Kidney tubule cell (primary cell): ENCODE measurements at places on chromosomes 1 and 21.

DNA sequence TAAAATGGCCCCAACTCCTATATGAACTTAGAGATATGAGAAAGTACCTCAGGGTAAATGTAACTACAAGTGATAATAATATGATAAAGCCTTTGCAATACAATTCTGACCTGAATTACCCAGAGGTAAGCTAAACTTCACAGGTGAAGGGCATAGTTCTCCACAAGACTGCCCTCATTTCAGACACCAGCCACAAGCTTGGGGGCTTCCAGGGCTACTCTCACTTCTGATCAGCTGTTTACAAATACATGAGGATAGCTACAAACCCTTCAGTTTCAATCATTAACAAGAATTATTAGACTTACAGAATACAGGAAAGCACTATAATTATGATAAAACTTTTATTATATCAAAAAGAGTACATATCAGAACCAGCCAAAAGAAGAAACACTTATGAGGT, 18.7 kb upstream of the DPH5 start:
- no peak for DNase-seq

DNA sequence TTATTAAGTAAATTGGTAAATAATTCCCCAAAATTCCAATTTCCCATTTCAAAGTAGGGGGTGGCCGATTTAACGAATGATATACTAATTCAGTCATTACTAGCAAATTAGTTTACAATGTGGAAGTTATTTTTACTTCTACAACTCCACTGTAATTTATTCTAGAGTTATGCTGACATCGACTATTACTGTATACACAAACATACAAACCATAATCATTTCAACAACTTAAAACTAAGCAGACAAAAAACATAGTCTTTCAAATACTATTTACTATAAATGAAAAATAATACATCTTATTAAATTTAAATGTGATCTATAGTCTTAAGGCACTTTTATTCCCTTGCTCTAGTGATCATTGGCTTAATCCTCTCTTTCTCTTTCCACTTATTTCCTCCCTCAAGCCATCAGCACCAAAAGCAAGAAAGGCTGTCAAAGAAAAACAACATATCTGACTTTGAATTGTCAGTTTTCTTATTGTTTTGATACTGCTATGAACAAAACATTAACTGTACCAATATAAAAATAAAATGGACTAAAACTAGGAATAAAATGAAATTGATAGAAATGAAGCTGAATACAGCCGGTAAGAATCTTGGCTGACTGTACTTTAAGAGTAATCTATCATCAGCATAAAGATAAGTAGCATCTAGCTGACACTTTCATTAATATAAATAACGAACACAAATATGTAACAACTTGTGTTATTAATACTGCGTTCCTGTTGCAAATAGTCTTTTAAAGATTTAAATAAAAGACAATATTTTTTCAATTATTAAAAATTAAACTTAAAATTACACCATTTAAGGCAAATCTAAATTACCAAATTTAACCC, 4.1 kb downstream of the CDC42BPA start:
- no peak for DNase-seq

GRCh38 chr1:149928401-149928724, 760 bp upstream of the SF3B4 start:
- no peak for DNase-seq

DNA sequence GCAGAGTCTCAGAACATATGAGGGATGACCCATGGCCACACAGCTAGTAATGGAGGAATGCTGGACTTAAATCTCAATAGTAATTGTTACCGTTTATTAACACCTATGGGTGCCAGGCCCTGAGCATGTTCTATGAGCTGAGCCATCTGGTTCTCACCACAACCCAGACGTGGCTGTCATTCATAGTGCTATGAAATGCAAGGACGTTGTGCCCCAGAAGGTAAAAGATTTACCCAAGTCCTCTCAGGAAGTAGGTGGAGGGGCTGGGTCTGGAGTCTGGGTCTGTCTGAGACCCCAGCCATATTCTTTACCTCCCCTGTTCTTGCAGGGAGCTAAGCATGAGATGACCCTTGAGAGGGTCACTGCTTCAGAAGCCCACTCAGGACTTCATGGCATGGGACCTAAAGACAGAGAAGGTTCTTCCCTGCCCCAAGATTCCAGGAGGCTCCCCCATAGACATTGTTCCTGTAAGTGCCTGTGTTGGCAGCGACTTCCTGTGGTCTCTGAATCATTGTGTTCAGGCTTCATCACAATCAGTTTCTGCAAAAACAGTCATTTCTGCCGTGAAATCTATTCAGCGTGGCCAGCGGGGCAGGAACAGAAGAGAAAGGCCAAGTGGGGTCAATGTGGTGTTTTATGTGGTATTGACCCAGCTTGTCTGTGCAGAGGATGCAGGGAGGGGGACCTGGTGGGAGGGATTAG, 475.4 kb downstream of the PTPRU start:
- peak; percentile 92 for DNase-seq

DNA sequence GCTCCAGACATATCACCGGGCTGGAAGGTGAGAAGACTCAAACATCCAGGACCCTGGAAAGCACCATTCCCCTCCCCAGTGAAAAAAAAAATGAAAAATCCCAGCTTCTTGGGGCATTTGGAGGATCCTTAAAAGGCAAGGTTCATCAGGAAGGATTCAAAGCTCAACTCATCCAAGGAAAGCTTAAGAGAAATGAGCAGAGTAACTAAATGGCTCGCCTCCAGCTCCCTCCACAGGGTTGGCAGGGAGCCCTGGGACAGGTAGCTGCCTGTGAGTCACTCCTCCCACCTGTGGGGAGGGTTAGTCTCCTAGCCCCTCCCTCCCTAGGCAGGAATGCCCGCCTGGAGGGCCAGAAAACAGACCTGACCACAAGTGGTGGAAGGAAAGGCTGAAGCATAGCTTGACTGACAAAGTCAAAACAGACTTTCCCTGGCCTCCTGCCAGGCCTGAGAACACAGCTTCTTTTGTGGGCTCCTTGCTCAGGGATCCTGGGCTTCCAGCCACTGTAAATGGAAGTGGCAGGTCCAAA, 712 bp upstream of the LAMB3 start:
- peak; percentile 100 for DNase-seq

- DNase-seq, result no peak
Measured at GRCh38 chr1:204358605-204359004, 1.1 kb downstream of the PLEKHA6 start.

DNA sequence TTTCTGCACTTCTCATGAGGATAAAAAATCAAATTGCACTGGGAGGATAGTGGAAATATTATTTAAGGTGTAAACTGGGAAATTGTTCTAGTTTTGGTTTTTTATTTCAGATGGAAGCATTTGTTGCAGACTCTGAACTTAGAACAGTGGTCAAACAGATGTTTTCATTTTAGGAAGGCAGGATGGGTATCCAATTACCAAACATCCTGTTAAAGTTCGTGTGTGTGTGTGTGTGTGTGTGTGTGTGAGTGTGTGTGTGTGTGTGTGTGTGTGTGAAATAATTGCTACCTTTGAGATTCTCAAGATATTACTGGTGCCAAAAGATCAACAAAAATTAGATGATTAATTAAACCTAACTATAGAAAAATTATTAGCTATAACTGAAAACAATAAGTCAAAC, 24.3 kb upstream of the DUSP10 start:
- no peak for DNase-seq

DNA sequence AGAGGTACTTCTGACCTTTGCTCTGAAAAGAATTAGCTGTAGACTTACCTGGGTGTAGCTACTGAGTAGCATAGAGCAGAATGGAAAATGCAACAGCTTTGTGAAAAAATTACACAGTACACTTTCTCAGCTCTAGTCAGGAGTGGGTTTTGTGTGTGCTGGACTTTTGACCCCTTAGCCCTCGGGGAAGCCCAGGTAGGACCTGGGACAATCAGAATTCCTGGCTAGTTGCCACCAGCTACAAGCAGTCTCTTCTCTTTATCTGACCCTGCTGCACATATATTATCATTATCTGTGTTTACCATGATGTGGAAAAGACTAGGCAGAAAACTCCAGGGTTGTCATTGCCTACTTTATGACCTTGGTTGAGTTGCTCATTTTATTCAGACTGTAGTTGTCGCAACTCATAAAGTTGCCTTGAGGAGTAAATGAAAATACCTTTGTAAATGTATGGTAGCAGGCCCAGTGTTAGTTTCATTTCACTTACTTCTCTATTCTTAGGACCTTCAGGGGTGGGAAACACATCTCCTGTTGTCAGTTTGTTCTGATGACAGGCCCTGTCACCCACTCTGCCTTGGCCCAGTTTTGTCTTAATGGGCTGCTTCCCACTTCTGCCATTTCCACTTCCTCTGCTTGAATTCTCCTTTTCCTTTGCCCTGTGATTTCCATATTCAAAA, 5.4 kb downstream of the NEK7 start:
- DNase-seq, result no peak

DNA sequence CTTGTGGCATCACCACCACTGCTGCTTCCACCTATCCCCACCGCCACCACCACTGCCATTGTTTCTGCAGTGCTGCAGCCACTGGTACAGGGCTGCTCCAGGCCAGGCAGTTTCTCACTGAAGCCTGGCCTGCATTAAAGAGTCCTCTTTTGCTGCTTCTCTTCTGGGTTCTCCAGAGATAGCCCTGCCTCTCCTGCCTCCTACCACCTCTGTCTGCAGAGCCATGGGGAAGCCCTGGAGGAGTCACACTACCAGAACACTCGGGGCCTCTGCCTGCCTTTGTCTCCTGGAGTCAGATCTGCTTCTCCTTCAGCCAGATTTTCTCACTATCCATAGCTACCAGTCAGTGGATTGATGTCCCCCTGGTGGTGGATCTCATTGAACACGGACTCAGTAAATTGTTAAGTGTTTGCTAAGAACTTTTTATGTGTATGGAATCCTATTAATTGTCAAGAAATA, 37.7 kb upstream of the DDAH1 start:
- peak; percentile 70 for DNase-seq

DNA sequence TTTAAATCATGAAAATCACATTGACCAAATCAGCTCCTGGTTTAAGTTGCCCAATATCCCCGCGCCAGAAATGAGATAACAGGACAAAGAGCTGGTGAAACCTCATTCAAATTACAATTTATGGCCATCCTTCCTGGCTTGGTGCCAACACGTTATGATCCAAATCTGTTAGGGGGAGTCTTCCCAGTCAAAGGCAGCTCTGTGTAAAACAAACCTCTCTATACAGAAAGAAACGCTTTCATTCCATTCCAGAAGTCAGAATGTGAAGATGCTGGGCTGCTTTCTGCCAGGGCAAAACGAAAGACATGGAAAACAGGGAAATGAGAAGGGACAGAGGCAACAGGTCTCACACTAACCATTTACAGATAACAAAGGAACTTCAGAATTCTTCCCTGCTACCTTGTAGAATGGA, 53.5 kb upstream of the TIAM1 start:
- DNase-seq, result no peak

GRCh38 chr1:35470977-35471613, 86.1 kb downstream of the KIAA0319L start:
- DNase-seq, result no peak

DNA sequence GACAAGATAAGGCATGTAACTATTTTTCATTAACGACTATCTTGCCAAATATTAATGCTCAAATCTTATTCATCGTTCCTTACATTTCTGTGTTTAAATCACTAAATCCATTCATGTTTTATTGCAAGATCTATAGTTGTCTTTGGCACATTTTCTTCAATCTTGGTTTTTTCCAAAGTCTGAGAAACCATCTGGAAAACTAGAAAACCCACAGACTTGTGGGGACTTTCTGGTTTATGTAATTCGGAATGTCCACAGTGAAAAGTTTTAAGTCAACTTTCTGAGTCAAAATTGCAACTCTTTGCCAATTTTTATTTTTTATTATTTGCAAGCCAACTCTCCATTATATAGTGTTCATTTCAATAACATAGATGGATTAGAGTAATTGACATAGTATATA, 520.8 kb upstream of the ADAMTS5 start:
- no peak for DNase-seq

- no peak for DNase-seq
Measured at GRCh38 chr21:45266518-45267389, 20.9 kb downstream of the POFUT2 start.

DNA sequence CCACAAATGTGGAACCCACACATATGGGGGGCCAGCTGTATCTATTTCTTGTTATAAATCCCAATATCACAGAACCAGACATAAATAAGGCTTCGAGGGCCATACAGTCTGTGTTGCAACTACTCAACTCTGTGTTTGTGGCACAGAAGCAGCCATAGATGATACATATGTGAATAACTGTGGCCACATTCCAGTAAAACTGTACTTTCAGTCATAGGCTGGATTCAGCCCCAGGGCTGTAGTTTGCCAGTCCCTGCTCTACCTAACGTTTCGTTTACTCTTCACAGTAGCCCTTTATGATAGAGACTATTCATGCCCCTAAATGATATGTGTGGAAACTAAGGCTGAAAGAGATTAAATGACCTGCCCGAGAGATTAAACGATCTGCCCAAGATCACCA, 48.7 kb downstream of the FHAD1 start:
- DNase-seq, result no peak

DNA sequence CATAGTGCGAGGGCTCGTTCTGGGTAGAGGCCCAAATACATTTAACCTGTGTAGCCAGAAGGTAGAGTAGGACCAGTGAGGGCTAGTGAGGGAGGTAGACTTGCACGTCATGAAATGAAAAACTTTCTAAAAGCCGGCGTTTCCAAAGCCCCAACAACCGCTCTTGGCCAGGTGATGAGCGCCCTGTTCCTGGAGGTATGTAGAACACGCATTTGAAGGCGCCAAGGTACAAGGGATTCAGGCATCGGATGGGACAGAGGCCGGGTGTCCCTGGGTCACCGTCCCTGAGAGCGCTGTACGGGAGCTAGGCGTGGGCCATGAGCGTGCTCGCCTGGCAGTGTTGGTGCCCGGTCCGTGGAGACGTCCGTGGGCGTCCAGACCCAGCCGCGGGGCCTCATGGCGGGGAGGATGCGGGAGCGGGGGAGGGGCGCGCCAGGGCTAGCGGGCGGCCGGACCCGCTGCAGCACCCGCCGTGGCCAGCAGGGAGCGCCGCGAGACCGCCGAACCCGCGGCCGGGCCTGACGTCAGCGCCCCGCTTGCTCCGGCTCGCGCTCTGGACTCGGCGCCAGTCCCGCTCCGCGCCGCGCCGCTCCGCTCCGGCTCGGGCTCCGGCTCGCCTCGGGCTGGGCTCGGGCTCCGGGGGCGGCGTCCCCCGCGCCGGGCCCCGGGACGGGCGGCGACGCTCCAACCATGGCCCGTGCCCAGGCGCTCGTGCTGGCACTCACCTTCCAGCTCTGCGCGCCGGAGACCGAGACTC, at the start of gene PTPRU:
Gene PTPRU (plus strand): TSS at position 568 of the 757 bp plus-strand sequence. CDS start 123 bp downstream, at position 691.
- DNase-seq, result peak; percentile 74

- peak; percentile 90 for DNase-seq
Measured at GRCh38 chr21:37546949-37547614, 180.5 kb downstream of the DYRK1A start.

DNA sequence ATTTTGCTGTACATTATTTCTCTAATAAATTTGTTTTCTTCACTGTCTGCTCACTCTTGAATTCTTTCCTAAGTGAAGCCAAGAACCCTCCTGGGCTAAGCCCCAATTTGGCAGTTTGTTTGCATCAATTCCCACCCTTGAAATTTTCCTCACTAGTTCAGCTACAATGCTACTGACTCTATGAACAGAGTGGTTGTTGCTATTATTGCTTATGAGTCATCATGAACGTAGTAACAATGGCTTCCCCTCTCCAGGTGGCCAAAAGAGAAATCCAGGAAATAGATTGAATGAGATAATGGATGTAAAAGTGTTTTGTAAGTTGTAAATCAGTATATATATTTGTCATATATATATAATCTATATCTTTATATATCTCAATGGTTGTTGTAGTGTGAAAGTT, 193.0 kb downstream of the URB2 start:
- DNase-seq, result peak; percentile 53
